Neuronal stem cell (in vitro differentiated cells): ENCODE measurements at places on chromosomes 12 and 14.
A peak's percentile ranks its signal among the peaks of the same experiment; 100 is the strongest.

GRCh38 chr12:116620124-116620491 lies 60.9 kb downstream of the MAP1LC3B2 start:
- DNase-seq, result no peak

DNA sequence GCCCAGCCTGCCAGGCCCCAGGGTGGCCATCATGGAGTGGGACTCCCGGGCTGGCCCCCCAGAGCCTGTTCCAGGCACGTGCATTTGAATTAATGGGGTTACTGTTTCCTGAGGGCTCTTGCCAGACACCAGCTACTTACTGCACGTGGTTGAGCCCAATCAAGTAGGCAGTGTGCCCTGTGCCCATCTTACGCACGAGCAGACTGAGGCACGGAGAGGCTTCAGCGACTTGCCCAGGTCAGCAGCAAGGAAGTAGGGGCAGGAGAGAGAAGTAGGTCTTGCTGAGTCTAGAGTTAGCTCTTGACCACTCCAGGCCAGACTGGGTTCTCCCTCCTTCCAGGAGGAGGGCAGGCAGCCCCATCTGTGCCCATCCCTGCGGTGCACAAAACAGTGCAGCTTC lies 67.7 kb downstream of the DIO3 start:
- no peak for DNase-seq

- DNase-seq, result no peak
Observed at GRCh38 chr14:67967206-67967605, 147.6 kb downstream of the RAD51B start.

GRCh38 chr14:54299410-54300363 lies 97.1 kb upstream of the CDKN3 start:
- no peak for DNase-seq

GRCh38 chr12:27639265-27639664 lies 57.0 kb upstream of the REP15 start:
- DNase-seq, result no peak

GRCh38 chr14:55579724-55580469 lies at the start of gene KTN1:
TSS of gene KTN1 (plus strand) at chr14:55580207. CDS start at chr14:55612049, 31,842 bp downstream.
- peak; percentile 74 for DNase-seq

DNA sequence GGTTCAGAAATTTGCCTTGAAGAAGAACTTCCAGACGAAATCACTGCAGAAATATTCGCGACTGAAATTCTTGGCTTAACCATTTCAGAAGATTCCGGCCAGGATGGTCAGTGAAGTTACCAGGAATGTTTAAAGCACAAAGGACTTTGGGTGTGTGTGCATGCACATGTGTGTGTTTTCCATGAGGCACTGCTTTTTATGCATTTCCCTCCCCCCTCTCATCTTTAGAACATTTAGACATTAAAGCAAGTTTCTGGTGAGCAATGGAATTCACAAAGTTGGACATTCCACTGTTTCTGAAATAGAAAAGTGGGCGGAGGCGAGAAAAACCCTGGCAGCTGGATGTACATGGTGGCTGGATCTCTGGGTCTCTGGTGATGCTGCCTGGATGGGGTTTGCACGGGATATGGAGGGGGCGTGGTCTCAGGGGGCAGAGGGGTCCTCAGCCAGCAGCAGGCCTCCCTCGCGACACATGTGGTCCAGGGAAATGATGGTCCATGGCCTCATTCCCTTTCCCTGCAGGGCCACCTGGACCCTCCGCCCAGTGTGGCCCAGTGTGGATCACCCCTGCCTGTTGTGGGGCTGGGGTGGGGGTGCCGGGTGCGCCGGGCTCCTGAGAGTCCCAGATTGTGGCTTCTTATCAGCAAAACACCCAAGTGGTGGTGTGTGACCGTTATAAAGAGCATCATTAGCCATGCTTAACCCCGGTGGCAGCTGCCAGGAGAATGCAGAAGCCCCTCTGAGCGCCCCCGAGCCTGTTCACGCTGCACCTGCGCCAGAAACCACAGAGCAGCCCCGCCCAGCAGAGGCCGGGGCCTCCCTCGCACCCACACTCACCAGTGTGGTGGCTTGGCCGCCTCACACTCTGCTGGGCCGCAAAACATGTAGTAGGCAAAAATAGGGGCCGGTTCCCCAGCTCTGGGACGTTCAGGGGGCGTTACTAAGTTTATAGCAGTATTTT lies 17.8 kb upstream of the BCL7A start:
- DNase-seq, result no peak

- DNase-seq, result peak; percentile 24
Observed at GRCh38 chr12:38138225-38139221, 178.1 kb upstream of the ALG10B start.

DNA sequence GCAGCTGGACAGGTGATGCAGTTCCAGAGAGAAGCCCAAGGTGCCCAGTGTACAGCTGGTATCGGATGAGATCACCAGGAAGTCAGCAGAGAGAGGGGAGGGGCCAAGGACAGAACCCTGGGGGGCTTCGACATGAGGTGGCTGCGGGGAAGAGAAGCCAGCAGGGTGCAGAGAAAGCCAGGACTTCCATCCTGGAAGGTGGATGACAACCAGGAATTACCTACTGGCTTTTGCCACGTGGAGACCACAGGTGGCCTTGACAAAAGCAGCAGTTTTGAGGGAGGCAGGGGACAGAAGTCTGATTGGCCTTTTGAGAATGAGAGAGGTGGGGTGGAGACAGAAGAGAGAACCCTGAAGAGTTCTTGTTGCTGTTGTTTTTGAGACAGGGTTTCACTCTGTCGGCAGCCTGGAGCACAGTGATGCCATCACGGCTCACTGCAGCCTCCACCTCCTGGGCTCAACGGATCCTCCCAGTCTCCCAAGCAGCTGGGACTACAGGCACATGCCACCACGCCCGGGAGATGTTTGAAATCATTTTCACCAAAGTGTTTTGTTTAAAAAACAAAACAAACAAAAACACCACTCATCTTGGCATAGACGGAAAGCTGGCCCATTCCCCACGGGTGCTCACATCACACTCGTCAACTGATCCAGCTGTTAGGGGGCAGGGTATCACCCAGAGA lies 35.2 kb downstream of the CDC42BPB start:
- DNase-seq, result no peak

DNA sequence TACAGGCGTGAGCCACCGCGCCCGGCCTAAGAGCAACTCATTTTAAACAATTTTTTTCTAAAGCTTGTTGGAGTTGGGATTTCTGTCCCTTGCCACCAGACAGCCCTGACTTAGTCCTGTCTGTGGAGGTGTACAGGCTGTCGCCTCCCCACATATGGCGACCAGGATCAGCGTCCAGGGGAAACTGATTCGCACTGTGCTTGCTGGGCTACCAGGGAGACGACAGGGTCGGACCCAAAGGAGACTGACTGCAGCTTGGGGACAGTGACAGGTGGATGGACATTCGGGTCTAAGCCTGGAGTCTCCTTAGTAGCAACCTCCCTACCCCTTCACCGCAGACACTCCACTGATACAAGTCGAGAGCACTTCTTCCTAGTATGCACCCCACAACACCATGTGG lies 40.3 kb downstream of the TRAFD1 start:
- no peak for DNase-seq

DNA sequence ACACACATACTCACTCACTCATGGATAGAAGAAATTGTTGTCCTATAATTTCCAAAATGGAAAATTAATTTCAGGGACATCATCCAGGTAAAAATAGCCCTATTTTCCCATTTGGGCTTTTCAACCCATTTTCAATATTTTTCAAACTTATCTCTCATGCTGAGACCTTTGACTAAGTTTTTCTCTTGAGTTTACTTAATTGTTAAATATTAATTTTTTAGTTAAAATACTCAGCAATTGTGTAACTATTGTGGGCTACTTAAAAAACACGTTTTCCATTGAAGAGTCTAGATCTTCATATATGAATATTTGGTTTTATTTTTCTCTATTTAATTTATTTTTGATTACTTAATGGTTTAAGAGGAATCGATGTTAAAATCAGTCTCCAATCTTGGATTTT lies 14.2 kb upstream of the TAS2R43 start:
- no peak for DNase-seq

DNA sequence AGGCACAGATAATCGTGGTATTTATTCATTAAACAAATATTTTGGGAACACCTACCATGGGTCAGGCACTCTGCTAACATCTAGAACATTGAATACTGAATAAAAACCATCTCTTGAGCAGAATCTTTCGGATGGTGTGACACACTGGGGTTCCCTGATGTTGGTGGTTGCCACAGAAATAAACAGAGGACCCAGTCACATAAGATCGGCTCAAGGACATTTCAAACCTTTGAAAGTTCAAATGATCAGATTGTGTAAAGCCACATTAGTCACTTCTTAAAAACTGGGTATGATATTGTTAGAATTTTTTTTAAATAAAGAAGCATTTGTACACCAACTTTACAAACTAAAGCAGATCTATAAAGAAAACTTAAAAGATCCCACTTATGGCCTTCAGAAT lies 39.0 kb downstream of the NR1H4 start:
- no peak for DNase-seq

- no peak for DNase-seq
Observed at GRCh38 chr14:101227611-101228594, 324.4 kb upstream of the RTL1 start.

GRCh38 chr12:71704920-71705319 lies 19.0 kb downstream of the TMEM19 start:
- no peak for DNase-seq

GRCh38 chr12:98397323-98398105 lies 117.9 kb upstream of the TMPO start:
- DNase-seq, result peak; percentile 78

- DNase-seq, result no peak
Observed at GRCh38 chr14:75312341-75312740, 33.7 kb downstream of the FOS start.

DNA sequence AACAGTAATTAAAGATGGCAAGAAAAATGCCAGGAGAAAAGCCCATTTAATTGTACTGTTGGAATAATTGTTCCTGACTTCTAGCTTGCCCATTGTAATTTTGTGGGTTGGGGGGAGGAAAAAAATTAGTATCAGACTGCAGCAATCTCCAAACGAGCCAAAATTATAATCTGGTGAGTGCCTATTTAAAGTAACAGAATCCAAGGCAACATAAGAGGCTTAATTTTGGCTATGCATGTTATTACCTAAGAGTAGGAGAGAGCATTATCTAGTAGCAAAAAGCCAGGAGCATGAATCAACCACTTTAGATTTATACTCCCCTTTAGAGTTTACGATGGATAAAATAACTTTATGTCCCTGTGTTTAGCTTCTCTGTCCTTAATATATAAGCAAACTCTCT lies 14.6 kb upstream of the DENND5B start:
- DNase-seq, result no peak

- DNase-seq, result no peak
Observed at GRCh38 chr12:78563826-78564225, 300.7 kb upstream of the SYT1 start.

GRCh38 chr14:79693935-79694334 lies 517.4 kb downstream of the DIO2 start:
- DNase-seq, result no peak

GRCh38 chr14:105398726-105399465 lies 558 bp downstream of the TEX22 start:
- no peak for DNase-seq

DNA sequence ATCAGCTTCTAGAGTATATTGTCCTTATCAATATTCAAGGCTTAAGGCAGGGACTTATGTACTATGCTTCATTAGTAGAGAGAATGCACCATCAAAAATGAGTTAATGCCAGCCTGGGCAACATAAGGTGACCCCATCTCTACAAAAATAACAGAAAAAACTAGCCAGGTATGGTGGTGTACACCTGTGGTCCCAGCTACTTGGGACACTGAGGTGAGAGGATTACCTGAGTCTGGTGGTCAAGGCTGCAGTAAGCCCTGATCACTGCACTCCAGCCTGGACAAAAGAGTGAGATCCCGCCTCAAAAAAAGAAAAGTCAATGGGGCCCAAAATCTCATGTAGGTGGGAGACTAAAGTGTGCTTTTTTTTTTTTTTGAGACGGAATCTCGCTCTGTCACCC lies 8.8 kb downstream of the PPP4R3A start:
- DNase-seq, result no peak

DNA sequence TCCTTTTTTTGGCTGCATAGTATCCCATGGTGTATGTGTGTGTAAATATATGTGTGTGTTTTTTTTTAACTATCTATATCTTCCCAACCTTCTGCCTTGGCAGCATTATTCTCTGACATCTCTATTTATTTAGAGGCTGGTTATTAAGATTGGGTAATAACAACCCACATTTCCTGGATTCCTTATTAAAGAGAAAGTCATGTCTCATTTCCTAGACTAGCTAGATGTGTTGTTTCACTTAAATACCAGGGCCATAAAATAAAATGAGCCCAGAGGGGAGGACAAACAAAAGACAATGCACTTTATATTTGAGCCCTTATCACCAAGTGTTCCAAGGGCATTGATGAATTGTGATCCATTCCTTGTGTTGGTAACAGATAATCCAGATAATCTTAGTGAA lies 169.1 kb downstream of the SLC5A8 start:
- DNase-seq, result no peak

DNA sequence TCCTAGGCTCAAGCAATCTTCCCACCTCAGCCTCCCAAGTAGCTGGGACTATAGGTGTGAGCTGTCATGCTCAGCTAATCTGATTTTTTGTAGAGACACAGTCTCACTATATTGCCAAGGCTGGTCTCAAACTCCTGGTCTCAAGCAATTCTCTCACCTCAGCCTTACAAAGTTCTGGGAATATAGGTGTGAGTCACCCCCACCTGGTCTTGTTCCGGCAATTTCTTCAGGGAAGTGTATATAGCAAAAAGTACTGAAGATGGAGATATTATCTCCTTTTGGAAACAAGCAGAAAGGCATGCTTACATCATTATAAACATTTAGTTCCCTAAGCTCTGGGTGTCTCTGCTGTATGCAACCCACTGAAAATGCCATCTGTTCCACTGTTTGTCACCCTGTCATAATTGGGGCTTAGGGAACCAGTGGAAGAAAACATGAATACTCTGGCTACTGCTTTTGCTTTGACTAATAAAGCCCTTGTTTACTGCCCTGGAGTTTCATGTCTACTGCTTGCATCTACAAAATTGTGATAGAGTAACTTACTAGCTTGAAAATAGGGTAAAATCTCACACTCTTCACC lies 940.2 kb downstream of the GALC start:
- DNase-seq, result no peak

DNA sequence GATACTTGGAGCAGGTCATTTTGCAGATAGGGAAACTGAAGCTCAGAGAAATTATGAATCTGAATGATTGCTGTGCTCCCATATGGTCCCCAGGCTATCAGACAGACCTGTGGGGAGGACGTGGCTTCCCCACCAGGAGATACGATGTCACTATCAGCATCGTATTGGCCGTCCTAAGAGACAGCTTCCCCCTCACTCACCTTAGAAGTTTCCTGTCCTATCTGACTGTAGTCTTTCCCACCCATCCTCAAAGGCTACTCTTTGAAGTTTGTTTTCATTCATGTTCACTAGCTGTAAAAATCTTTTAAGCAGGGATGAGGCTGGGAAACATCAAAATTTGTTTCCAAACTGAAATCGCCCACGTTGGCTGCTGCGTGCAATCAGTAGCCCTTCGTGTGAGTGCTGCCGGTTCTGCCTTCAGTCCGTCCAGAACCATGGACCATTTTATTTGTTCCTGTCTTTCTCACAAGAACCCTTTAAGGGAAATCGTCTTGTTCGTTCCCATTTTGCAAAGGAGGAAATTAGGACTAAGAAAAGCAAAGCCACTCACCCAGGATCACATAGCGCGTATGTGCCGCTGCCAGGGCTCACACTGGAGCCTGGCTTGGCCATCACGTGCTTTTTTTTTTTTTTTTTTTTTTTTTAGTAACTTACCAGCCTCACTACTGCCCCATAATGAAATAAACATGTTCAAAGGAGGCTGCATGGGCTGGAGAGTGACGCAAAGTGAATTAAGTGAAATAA lies 1.0 kb upstream of the KDM2B start:
- DNase-seq, result peak; percentile 8
